Fibroblast of skin of abdomen (primary cell): ENCODE measurements at places on chromosomes 13 and 19.

GRCh38 chr13:112069845-112070251, 2.9 kb downstream of the SOX1 start:
- no peak for DNase-seq

GRCh38 chr19:44912854-44913253, 1.6 kb upstream of the APOC1 start:
- DNase-seq, result no peak

GRCh38 chr19:13277104-13277809, 127.0 kb downstream of the IER2 start:
- peak; percentile 71 for DNase-seq

DNA sequence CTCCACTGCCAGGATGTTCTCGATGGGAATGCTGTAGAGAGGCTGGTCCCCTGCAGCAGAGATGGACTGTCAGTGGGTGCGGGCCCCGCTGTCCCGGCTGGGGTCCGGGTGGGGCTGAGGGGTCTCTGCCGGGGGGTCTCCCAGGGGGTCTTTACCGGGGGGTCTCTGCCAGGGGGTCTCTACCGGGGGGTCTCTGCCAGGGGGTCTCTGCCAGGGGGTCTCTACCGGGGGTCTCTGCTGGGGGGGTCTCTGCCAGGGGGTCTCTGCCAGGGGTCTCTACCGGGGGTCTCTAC, 25.7 kb upstream of the C13orf46 start:
- DNase-seq, result no peak

DNA sequence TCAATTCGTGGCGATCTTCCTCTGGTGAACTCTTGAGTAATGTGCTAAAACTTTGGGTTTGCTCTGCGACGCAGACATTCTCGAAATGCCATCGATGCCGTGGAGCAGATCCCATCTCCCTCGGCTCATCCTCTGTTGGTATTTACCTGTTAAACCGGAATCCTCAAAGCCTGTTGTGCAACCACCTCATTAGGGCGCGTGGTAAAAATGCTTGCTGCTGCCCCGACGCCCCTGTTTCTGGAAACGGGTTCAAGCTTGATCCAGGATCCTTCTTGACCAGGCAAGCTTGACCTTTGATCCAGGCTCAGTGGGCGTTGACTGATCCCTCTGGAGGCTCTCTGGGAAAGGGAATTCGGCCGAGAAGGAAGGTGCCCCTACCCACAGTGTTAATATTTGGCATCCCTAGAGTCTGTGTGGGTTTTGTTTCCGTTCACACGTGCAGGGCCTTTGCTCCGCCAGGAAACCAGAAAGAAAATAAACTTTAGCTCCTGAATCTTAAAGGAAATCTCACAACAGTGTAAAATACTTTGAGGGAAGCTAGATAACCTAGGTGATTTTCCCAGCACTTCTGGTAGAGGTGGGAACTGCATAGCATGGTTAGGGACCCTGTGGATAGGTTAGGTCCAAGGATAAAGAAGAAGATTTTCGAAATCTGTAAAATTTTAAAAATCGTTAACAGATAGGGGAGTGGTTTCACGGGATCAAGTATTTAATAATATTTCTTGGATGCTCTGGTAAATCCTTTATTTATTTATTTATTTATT, 1.1 kb downstream of the LSM14A start:
- DNase-seq, result peak; percentile 63

DNA sequence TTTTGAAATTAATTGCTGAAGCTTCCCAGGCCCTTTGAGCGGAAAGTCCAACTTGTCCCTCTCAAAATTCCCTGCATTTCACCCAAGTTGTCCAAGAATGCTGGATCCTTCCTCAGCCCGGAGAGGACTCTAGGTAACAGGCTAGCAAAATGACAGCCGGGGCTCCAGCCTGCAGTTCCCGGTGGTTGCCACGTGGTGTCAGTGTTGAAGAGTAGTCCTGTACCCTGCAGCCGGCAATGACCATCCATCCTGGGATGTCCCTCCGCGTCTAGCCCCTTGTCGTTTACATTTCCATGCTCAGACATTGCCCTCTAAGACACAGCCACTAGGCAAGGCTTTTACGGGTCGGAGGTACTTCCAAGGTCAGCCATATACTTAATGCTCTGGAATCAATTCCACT, 31.4 kb upstream of the MTIF3 start:
- peak; percentile 13 for DNase-seq

DNA sequence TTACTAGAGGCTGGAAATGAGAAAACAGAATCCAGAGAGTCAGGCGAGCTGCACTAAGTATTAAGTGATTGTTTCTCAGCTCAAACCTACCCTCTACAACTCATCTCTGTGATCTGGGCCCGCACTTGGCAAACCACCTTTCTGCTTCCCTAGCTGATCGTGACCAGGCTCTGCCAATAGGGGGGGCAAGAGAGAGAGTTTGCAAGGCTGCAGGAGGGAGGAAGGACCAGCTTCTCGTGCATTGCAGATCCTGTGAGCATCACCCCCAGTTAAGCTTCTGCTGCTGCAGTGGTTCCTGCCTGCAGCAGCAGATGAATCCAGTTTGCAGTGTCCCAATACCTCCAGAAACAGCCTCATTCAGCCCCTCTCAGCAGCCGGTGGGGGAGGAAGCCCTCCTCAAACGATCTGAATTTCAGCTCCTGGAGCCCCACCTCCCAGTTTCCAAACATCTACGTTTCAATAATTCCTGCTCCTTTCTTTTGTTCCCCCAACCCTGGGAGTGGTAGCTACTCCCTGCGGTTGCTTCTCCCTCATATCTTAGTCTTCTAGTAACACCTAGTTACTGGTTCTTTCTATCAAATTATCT, 20.0 kb downstream of the XRCC1 start:
- peak; percentile 56 for DNase-seq

- DNase-seq, result no peak
These were observed 38.5 kb downstream of the DPRX start for GRCh38 chr19:53670345-53670744.

GRCh38 chr13:51235756-51236490, 13.7 kb downstream of the FAM124A start:
- no peak for DNase-seq

GRCh38 chr19:53596056-53596455, 35.7 kb upstream of the DPRX start:
- DNase-seq, result no peak

DNA sequence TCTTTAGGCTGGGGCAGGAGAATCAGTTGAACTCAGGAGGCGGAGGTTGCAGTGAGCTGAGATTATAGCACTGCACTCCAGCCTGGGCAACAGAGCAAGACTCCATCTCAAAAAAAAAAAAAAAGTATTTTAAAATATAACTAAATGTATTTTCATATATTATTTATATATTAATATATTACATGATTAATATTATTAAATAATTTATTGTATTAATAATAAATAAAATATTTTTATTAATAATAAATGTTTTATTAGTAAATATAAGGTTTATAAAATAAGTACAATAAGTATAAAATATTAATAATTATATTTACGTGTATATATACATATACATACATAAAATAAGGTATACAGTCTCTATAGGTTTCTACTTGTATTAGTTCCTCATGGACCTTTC, 56.8 kb downstream of the SKA3 start:
- DNase-seq, result no peak

DNA sequence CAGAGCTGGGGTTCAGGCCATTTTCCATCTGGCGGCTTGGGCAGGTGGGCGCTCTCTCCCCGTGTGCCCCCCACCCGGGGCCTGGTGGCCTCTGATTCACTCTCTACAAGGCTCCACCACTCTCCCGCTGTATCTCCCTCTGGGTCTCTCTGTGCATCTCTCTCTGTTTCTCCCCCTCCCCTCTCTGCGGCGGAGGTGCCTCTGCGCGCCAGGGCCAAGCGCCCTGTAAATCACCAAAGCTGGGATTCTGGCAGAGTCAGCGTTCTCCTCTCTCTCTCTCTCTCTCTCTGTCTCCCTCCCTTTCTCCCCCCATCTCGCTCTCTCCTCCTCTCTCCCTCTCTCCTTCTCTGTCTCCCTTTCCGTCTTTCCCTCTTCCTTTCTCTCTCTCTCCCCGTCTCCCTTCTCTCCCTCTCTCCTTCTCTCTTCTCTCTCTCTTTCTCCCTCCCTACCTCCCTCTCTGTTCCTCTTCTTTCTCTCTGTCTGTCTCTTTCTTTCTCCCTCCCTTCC, 3.9 kb downstream of the NFIC start:
- DNase-seq, result no peak

- DNase-seq, result no peak
These were observed 10.6 kb downstream of the ATP11A start for GRCh38 chr13:112700291-112701060.

GRCh38 chr19:56942756-56943155, 102.2 kb upstream of the PEG3 start:
- DNase-seq, result peak; percentile 2

DNA sequence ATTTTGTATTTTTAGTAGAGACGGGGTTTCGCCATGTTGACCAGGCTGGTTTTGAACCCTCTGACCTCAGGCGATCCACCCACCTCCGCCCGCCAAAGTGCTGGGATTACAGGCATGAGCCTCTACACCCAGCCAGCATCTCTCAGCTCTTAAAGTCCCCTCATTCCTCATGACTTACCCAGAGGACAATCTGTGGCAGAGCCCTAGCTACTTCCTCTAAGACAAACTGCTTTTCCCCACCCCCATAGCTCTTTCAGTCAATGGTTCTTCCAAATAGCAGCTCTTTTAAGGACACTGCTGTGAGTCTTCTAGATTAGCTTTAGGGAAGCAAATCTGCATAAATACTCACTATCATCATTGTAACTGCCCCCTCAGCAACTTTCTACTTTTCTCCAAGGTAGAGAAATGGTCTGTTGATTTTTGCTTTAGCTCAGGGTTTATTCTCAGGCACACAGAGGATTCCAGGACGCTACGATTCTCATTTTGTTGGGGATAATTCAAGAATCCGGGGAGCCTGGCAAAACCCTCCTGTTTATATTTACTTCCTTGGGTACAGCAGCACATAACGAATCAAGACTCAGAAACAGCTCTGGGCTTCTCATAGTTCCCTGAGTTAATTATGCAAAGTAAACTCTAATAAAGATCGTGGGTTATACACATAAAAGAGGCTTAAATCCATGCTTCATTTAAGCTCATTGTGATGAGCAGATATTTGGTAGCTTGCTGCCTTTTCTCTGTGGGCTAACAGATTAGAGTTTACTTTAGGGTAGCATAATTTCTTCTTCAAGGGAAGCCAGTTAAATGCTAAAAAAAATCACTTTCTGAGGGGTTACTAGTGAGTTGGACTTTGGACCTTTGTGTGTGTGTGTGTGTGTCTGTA, 357.4 kb downstream of the TDRD3 start:
- no peak for DNase-seq

DNA sequence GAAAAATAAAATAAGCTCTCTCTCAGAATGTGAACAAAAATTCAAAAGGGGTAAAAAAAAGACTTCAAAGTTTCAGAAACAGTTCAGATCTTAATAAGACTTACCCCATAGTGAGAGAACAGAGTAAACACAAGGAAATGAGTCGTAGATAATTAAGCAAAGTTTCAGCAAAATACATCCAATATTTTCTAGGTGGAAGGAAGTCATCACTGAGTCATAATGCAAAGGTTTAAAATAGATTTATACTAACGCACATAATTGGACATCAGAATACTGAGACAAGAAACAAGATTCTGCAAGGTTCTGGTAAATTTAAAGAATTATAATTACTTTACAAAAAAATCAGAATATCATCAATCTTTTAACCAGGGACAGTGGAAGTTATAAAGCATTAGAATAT, 1370.7 kb upstream of the ATXN8OS start:
- DNase-seq, result peak; percentile 9

GRCh38 chr13:83796364-83796763, 85.9 kb downstream of the SLITRK1 start:
- no peak for DNase-seq

GRCh38 chr13:98506728-98507230, 70.1 kb downstream of the STK24 start:
- no peak for DNase-seq

- no peak for DNase-seq
These were observed 38.7 kb downstream of the KCTD4 start for GRCh38 chr13:45162194-45162593.

- peak; percentile 64 for DNase-seq
These were observed 111.0 kb upstream of the KL start for GRCh38 chr13:32905063-32905863.

DNA sequence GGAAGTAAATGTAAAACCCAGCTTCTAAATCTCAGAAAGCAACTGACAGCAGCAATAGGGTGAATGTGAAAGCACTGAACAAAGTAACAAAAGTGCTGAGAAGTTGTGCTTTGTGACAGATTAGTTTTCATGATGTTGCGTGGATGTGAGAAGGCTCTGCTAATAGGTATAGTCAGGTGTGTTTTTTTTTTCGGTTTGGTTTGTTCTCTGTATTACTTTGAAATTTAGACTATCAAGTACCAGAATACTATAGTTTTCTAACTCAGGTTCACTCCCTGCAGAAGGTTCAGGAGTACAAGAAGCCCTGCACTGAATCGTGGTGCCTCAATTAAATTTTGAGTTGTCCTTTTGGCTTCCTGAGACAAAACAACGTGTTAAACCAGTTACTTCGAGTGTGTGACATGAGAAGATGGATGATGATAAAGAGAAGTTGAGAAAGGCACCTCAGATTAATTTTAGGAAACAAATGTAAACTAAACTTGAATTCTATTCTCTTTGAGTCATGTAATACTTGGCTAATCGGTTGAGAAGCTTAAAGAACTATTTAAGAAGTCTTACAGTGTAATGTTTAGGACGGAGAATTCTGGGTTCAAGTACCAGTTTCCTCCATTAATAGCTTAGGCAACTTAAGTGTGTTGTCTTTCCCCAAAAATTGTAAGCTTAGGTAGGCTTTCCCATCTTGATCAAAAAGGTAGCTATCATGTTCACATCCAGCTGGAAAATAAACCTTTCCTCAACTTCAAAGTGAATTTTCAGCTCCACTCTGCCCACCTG, 10.3 kb downstream of the MIR17HG start:
- DNase-seq, result no peak

GRCh38 chr19:10855879-10856522, 7.8 kb downstream of the C19orf38 start:
- DNase-seq, result no peak

GRCh38 chr19:38869836-38870607, 8.1 kb downstream of the RINL start:
- peak; percentile 63 for DNase-seq

DNA sequence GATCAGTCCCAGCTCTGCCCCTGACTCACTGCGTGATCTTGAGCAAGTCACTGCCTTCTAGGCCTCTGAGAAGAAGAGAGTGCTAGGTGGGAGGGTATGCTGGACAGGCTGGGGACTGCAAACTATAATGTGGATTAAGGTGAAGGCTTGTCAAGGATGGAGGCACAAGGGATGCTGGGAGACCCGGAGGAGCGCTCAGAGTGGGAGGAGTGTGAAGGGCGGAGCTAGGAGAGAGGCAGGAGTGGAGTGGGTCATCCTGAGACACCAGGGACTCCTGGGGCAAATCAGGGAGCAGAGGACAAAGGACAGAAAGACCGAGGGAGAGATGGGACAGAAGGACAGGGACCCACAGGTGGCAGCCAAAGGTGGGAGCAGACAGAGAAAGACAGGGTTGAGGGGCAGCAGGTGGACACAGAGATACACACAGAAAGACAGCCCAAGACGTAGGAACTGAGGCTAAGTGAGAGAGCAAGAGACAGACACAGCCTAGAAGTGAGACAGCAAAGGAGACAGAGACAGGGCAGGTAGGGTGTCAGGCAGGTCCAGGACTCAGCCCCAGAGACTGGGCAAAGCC, 2.6 kb downstream of the GRIK5 start:
- DNase-seq, result no peak
